ENCODE measurements at places on chromosomes 3 and 15. TPM values are rescaled to one million over a fixed set of nuclear protein-coding genes. Genes with fewer than 3 reads are reported as not detected.

Gene LRRC34
- total RNA-seq, result not detected

Gene VILL
- 0.22 TPM for total RNA-seq

Gene IVD
- total RNA-seq, result 12.2 TPM

Gene CRTAP
- total RNA-seq, result 320 TPM

Gene CCR8
- not detected for total RNA-seq
